ENCODE measurements at places on chromosomes 2 and 18. TPM values are rescaled to one million over a fixed set of nuclear protein-coding genes. Genes with fewer than 3 reads are reported as not detected.

Gene PIEZO2
- total RNA-seq = 2.9 TPM

Gene AOX1
- total RNA-seq = 96.4 TPM

Gene CNGA3
- total RNA-seq = not detected

Gene CFAP65
- total RNA-seq = not detected

Gene FSHR
- not detected for total RNA-seq

Gene LIPG
- total RNA-seq = 48.9 TPM

Gene ALLC
- total RNA-seq = under 0.01 TPM

Gene DSG1
- total RNA-seq = not detected

Gene CRACDL
- not detected for total RNA-seq

Gene CWC22
- total RNA-seq = 16.3 TPM

Gene PPP1R1C
- total RNA-seq = 0.77 TPM

Gene TGFA
- 0.56 TPM for total RNA-seq

Gene CROCC2
- not detected for total RNA-seq

Gene TOGARAM2
- not detected for total RNA-seq

Gene SERPINB7
- total RNA-seq = 0.38 TPM
